SHP77 treated with DMSO at 0.1 percent for 48 hours (cell line): ENCODE measurements at places on chromosomes 6 and 20.

DNA sequence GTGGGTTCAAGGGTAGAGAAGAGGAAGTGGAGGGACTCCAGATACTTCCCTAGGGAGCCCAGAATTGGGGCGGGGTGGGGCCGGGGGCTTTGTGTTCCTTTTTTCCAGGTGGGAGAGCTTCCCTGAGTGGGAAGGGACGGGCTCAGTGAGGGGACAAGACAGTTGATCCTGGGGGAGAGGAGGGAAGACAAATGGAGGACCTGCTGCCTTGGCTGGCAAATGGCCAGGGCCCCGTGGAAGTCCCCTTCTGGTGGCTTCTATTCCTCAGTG lies 2.6 kb downstream of the CTSZ start:
- no peak for DNase-seq

GRCh38 chr6:118017301-118017848 lies 110.3 kb downstream of the SLC35F1 start:
- no peak for DNase-seq

DNA sequence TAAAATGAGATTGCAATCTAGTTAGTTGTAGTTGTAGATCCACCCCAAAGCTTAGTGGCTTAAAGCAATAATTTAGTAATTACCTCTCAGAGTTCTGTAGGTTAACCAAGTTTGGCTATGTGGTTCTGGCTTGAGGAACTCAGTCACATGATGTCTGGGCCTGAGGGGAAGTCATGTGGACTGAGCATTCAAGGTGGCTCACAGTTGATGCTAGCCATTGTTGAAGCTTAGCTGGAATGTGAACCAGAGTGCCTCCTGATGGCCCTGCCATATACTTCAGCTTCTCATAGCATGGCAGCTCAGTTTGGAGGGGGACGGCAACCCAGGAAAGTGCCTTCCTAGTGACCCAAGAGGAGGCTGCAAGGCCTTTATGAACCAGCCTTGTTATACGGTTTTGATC lies 263.2 kb upstream of the RNF217 start:
- no peak for DNase-seq

- no peak for DNase-seq
These were observed 21.6 kb upstream of the MCM3 start for GRCh38 chr6:52305948-52306767.

DNA sequence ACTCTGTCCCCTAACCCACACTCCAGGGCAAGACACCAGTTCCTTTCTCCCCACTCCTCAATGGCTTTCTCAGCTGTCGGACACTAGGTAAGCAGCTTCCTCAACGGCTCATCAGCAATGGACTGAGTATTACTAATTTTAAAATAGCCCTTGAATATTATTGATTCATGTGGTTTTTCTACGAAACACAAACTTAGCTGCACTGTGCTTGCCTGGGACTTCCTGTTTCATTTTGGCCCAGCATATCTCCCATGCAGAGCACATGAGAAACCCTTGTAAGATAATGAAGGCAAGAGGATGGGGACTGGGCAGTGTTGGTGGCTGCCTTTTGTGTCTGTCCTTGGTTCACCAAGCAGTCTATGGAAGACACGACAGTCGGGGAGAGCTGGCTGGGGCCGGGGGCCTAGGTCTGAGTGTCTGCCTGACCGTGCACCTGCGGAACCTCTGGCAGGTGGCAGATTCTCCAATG lies 48.9 kb downstream of the RNASET2 start:
- no peak for DNase-seq
